ENCODE measurements at places on chromosomes 2 and 18.

DNA sequence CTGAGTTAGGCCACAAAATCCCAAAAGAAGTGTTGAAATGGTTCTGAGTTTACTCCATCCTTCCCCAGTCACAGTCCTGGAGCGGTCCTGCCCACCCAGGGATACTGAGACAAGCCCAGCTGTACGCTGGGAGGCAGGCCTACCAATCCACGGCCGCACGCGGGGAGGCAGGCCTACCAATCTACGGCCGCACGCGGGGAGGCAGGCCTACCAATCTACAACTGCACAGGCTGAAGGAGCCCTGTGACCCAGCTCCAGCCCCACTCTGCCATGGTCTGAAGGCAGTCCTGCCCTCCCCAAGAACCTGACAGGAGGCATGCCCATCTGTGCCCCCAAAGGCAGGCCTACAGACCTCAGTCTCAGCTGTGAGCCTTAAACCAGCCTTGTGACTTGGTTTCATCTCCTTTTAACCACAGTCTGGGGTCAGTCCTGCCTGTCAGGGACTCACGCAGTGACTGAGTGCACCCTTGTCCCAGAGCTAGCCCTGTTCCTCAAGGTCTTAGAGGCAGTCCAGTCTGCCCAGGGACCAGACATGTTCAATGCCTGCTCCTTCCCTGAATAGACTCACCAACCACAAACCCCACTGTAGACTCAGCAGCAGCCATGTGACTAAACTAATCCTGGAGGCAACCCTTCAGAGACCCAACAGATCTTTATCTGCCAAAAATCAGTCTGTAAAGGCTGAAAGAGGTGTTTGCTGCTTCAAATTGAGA is 36.8 kb downstream of the GPC1 start:
- no peak for DNase-seq

- DNase-seq, result no peak
These were observed 52.4 kb downstream of the INHBB start for GRCh38 chr2:120398051-120398995.

- no peak for DNase-seq
These were observed 145.5 kb downstream of the CALCRL start for GRCh38 chr2:187302586-187302985.

GRCh38 chr2:32849456-32850194 is 97.1 kb upstream of the LTBP1 start:
- DNase-seq, result no peak

DNA sequence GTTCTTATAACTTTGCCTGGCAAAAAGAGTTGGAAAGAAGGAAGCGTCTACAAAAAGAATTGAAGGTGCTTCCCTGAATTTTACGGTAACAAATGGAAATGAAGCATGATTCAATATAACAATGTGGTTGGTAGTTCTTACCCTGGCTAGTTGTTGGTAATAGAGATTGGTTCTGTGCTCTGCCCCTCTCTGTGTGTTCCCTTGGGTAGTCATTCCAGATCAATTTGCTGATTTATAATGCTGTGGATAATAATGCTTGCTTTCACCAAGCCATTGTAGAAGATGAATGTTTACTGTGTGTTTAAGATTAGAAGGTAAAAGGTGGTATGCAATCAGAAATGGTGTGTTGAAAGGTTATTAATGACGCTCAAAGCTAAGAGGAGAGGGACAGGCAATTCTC is 577.8 kb upstream of the NXPH2 start:
- DNase-seq, result no peak

GRCh38 chr2:241992753-241993152 is 123.2 kb downstream of the RTP5 start:
- DNase-seq, result no peak

- no peak for DNase-seq
These were observed 298.3 kb downstream of the RBM43 start for GRCh38 chr2:150963336-150963735.

DNA sequence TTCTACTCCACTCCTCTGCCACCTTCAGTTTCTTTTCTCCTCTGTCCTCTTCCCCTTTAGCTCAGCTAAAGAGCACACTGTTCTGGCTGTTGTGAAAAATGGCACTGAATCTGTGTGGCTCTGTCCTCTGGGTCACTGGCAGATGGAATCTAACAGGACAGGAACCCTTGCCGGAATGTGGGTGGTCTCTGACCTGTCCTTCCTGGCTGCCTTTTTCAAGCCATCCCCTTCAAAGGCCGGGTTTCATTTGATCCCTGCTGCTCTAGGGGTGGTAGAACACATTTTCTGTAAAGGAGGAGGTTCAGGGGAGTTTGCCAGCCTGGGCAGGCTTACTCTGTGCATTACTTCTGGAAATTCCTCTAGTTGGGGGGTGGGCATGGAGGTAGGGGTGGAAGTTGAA is 29.9 kb downstream of the MTCL1 start:
- no peak for DNase-seq

All from NCI-H345 (cell line).